ENCODE measurements at places on chromosomes 5 and 9.
A peak's percentile ranks its signal among the peaks of the same experiment; 100 is the strongest.

- no peak for DNase-seq
Measured at GRCh38 chr5:167245868-167246267, 1045.6 kb upstream of the WWC1 start.

DNA sequence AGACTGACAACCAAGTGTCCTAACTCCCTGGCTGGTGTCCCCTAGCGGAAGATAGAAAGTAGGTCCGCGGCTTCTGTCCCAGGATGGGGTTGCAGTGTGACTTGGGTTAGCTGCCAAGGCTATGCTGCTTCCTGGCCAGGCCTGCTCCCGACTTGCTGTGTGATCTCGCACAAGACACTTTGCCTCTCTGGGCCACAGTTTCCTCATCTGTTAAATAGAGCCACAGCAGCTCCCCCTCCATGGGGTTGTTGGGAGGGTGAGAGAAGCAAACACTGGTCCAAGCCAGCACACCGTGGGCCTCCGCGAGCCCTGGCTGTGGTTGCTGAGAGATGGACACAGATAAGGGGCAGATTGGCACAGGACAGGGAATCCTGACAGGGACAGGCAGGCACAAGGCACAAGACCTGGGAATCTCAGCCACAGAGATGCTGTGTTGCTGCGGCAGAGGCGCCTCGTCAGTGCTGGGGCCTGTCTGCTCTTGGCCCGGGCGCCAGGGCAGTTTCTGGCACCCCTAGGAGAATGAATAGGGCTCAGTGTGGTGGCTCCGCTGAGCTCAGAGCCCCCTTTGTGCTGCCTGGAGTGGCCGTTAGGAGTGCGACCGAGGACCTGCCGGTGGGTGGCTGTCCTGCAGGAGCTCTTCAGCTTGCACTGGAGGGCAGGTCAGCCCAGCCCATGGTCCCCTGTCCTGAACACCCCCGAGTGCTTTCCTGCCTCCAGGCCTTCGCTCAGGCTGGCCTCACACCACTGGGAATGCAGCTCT, 1.8 kb upstream of the SH2D3C start:
- DNase-seq, result no peak

- no peak for DNase-seq
Measured at GRCh38 chr5:41600731-41601130, 90.3 kb upstream of the PLCXD3 start.

DNA sequence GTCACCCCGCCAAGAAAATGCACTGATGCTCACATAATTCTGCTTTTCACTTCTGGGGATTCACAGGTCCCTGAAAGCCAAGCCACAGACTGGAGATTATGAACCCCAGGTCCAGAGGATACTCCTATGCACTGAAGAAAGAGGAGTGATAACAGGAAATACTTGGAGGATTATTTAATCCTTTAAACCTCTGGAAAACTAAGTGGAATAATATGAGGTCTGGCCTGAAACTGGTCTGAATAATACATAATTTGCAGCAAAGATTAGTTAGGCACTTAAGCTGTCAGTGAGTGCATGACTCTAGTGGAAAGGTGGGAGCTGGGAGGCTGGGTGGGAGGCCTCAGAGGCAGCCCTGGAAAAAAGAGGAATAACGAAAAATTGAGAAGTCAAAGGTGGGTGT, 45.7 kb downstream of the MARCHF3 start:
- no peak for DNase-seq

DNA sequence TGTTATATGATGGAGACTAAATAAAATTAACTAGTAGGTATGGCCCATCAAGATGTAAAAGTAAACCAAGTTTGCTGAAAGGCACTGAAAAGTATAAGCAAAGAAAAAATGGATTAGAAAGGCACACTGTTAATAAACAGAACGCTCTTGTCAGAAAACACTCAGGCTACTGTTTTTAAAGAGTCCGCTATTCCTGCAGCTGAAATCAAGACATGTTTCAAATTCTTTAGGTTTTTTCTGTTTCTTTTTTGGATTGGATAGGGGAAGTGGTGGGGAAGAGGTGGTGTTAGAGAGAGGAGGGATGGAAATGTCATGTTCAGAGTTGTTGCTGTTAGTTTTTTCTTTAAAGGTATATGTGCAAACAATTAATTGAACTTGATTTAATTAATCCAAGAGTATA, 17.5 kb downstream of the OSTF1 start:
- no peak for DNase-seq

DNA sequence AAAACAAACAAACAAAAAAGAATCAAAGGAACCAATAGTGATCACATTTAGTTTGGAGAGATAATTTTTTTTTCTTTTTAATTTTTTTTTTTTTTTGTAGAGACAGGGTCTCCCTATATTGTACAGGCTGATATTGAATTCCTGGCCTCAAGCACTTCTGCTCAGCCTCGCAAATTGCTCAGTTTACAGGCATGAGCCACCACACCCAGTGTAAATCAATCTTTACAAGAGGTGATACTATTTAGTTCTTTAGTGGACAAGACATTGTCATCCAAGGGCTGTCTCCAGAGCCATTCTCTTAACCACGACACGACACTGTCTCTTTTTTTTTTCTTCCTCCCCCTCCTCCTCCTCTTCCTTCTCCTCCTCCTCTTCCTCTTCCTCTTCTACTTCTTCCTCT, 29.6 kb downstream of the ERAP2 start:
- DNase-seq, result no peak

GRCh38 chr5:64690417-64691151, at the start of gene SHISAL2B:
SHISAL2B (plus strand) TSS chr5:64690503; CDS start chr5:64690624, 121 bp downstream.
- peak; percentile 53 for DNase-seq

DNA sequence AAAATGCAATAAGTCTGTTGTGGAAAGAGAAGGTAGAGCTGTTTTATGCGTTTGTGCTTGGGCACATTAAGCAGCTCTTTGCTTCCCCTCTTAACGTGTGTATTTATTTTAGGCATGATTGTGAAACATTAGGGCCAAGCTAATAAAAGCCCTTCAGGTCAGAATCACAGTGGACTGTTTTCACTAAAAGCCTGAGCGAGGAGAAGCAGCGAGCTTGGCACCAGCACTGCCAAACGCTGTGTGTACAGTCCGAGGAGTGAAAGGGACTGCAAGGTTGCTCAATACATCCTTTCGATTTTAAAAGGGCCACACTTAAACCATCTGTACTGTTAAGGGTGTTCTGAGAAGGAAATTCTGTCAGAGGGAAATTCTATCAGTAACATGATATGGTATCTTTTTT, 107.2 kb upstream of the CKMT2 start:
- no peak for DNase-seq

DNA sequence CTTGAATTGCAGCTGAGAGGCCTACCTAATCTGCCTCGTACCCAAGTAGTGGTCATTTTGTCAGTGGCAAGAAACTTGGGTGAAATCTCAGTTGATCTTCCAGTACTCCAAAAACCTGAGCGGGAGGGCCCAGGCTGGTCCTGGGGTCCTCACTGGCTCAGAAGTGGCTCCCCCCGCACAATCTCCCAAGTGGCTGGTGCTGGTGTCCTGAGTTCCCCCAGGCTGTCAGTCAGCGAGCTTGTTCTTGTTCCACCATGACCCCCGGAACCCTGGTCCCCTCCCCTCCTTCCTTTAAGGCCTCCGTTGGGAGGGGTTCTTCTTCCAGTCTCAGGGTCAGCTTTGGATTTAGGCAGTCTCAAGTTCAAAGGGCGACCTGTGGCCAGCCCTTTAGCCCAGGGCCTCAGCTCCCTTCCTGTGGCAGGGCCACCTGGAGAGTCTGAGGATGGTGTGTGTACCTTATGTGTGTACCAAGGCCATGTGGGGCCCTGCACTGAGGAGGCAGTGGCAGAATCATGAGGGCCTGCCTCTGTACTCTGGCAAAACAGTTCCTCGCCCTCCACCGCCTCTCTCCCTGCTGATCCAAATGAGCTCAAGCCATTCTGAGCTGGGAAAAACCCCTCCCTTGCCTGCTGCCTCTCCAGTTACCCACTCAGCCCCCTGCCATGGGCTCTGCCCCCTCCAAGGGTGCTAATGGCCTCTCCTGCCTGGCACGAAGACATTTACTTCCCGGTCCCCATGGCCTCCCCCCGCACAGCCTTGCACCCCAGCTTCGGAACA, 4.5 kb upstream of the DBN1 start:
- no peak for DNase-seq

GRCh38 chr9:114937516-114937915, 7.1 kb upstream of the TNFSF8 start:
- no peak for DNase-seq

- no peak for DNase-seq
Measured at GRCh38 chr5:9739135-9739534, 109.0 kb upstream of the TAS2R1 start.

- DNase-seq, result no peak
Measured at GRCh38 chr5:41908374-41909079, 4.4 kb downstream of the RIMOC1 start.

All from DMS 273 treated with DMSO at 0.1 percent for 48 hours (cell line).